NCI-H510A treated with DMSO at 0.1 percent for 48 hours (cell line): ENCODE measurements at places on chromosomes 16 and 17.

DNA sequence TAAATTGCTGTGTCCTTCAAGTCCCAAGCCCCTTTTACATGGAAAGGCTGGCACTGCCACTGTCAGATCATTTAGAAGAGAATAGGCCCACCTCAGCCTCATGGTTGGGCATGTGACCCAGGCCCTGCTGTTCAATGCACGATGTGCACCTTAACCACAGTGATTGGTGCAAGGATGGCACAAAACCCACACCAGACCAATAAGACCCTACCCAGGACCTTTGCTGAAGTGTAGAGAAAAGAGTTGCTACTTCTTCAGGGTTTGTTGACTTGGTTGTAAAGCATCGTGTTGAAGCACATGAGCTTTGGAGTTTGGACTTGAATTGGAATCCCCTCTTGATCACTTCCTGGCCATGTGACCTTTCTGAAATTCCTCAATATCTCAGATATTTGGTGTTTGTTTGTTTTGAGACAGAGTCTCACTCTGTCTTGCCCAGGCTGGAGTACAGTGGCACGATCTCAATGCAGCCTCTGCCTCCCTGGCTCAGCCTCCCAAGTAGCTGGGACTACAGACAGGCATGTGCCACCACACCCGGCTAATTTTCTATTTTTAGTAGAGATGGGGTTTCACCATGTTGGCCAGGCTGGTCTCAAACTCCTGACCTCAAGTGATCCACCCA, 24.8 kb downstream of the DNAJA2 start:
- DNase-seq = no peak

- DNase-seq = no peak
These were observed at the start of gene CACNG1 for GRCh38 chr17:67044016-67044772. Gene CACNG1 (plus strand): TSS chr17:67044554. CDS start chr17:67044661, 107 bp downstream.

DNA sequence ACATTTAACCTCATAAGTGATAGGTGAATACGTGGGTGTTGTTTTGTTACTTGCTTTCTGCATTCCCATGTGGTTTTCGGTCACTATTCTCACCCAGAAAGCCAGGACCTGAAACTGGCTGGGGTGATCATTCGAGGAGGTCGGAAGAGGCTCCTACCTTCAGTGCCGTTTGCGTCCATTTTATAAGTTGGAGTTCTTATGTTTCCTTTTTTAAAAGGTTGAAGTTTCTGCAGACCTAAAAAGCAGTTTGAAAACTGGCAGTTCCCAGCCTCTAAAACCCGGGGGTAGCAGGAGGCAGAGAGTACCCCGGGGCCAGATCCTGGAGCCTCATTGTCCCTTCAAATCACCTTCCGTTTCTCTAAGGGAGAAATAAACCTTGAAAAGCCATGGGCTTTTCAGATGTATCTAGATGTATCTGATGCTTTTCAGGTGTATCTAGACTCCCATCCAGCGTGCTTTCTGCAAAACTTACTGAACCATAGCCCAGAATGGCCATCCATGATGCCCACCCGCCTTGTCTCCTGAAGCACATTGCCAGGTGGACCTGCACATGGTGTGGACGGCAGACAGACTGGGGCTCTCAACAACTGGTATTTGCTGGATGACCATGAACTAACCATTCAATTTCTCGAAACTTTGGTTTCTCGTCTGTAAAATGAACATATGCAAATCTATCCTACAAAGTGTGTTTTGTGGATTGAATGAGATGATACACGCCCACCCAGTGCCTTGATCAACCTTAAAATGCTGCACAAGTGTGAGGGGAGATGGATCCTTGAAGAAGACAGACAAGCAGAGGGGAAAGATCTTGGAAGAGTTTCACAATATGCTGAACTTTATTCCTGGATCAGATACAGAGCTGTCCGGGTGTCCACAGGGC, 1.3 kb downstream of the NLRC5 start:
- no peak for DNase-seq

- DNase-seq = peak; percentile 72
These were observed 80.3 kb downstream of the TNRC6C start for GRCh38 chr17:78038748-78039288.

DNA sequence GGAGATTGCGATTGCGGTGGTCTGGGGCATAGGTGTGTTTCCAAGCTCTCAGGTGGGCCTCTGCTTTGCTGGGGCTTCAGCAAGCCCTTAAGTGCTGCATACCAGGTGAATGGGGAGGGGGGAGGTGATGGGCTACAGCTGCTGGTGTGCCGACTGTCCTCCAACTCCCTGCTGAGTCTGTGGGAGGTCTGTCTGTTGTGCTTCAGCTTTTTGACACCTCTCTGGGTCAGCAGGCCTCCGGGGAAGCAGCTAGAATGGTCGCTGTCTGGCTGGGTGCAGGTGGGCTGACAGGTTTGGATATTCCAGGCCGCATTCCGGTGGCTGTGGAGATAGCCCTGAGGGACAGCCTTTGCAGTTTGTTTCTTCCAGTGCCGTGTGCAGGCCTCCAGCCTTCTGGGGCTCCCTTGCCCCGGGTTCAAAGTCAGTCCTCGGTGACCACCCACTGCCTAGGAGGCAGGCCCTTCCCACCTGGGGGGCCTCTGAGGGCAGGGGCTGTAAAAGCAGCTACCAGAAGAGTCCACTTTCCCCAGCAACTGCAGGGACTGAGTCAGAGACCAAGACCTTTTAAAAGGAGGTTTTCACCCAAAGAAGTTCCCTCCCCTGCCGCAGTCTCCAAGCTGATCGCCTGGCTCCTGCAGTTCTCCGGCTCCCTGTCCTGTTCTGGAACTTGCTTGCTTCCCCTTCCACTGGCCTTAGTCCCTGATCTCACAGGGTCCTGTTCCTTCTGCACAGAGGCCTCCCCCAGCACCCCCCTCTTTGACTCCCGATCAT, 2.0 kb upstream of the TTYH2 start:
- DNase-seq = no peak

DNA sequence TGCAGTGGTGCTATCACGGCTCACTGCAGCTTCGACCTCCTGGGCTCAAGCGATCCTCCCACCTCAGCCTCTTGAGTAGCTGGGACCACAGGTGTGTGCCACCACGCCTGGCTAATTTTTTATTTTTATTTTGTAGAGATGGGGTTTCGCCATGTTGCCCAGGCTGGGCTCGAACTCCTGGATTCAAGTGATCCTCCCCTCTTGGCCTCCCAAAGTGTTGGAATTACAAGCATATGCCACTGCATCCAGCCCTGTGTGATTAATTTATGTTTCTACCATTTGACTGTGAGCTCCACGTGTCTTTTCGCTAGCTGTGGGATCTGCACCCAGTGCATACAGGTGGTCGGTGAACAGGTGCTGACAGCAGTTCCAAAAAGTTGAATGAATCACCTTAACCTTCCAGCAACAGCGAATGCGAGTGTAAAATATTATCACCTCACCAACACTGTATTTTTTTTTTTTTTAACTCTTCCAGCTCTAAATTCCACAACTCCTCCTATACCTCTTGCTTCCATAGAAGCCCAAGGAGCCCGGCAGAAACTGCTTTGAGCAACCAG, 484 bp upstream of the NUDT7 start:
- DNase-seq = no peak

DNA sequence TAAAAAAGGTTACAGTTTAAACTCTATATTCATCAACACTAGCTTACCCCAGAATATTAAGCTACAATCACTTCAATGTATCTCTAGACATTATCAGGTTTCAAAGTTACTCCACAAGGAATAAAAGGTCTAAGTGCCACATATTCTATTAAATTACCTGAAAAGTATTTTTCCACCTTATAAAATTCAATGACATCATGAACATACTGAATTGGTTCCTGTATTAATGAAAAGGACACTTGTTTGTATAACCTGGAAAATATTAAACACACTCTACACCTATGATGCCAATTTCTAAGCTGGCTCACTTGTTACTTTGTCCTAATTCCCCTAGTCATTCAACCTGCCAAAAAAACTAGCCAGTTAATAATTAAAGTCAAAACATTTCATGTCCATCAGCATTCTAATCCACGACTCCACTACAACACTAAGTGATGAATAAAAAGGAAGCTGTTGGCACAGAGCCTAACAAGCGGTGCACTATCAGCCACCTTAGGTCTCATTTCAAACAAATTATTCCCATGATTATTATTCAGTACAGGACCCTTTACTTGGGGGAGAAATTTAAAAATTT, 12.2 kb downstream of the MED13 start:
- DNase-seq = no peak

GRCh38 chr16:84841787-84842300, 22.1 kb downstream of the CRISPLD2 start:
- DNase-seq = peak; percentile 92

GRCh38 chr16:71467810-71468209, 5.8 kb upstream of the ZNF23 start:
- no peak for DNase-seq

DNA sequence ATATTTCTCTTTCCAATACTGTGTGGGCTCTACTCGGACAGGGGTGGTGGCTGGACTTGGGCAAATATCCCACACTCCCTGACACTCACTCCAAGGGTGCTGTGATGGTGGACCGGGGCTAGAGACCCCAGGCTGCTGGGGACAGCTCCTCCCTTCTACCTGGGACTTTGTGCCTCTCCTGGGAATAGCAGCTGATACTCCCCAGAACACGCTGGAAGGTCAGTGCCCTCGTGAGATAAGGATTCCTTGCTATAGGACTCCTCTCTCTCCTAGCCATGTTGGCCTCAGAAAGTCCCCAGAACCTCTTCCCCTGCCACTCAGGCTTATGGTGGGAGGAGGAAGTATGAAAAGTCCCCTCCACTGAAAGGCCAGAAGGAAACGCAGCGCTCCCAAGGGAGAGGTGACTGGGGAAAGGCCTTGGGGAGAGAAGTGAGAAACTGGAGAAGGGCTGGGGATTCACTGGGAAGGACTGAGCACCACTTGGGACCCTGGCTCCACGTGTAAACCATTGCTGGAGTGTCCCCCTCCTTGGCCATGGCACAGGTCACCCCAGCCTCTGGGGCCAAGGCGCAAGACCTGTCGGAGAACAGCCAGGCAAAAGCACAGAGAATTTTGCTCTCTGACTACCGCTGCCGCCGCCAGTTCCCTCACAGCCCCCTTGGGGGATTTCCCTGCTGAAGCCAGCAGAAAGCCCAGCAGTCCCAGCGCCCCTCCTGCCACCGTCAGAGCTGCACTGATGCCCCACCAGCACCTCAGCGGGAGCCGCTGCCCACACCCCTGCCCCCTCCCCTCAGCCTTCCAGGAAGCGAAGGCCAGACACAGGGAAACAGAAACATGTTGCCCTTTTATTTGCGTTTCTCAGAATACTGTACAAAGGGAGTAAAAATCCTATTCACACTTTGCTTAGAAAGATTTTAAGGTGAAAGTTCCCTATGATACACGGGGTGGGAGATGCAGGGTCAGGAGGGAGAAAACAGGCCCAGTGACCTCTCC, 2.1 kb upstream of the GSDMB start:
- DNase-seq = no peak

GRCh38 chr17:34895383-34895782, 65.9 kb downstream of the CCT6B start:
- no peak for DNase-seq

DNA sequence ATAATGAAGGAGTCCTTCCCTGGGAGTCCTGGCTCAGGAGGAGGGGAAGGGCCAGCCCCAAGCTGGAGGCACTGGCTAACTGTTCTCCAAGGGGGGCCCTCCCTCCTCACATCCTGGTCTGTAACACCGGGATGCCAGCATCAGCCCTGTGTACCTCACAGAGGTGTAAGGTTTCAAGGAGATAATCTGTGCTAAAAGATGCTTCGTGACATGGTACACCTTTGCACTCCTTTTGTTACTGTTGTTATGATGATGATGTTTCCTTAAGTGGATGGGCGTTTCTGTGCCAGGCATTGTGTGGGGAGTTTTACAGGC, 236.7 kb upstream of the TNRC6C start:
- DNase-seq = peak; percentile 66

DNA sequence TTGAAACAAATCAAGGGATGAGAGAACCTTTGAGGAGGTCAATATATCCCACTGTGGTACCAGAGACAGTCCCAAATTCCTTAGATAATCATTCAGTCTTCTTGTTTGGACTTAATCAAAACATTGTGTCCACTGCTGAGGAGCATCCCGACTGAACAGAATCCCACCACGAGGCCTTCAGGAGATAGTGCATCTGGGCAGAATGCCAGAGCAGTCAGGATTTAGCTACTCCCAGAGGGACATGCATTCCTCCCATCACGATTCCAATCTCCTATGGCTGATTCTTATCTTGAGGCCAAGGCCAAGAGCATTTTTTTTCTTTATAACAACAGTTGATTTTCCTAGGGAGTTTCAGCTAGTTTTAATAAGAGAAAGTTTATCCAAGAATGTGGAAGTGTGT, 87.4 kb upstream of the COX10 start:
- DNase-seq = no peak

DNA sequence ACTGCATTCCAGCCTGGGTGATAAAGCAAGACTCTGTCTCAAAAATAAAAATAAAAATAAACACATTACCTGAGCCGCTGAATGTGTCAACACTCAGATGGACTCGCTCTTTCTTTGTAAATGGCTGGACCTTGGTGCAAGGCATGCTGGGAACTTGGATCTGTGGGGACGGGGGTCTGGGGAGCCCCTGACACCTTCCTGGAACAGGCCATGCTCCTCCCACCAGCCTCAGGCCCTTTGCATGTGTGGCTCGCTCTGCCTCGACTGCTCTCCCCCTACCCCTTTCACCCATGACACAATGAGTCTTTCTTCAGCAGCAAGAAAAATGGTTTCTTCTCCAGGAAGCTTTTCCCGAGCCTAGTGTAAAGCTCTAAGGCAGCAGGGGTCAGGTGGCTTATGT, 94.0 kb upstream of the CDH5 start:
- no peak for DNase-seq

DNA sequence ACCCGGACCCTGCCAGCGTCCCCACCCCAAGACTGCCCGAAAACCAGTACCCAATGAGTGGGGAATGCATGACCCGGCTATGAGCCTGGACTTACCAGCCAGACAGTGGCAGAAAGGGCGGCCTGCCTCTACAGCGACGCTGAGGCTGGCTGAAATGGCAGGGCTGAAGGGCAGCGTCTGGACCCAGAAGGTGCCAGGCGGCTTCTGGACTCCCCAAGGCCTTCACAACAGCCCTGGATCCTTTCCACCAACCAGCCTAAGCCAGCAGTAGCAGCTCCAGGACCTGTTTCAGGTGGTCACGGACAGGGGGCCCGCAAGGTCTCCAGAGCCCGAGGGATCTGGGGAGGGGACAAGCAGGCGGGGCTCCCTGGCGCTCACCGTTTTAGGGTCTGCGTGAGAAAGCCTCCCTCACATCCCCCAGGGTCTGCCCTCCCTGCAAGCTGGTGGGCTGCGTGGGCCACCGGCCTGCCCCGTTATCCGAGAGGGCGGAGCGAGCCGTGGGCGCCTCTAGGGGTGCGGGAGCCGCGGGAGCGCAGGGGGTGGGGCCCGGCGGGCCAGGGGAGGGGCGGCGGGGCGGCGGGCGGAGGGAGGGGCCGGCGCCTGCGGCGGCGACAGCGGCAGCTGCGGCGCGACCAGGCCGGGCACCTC, at the start of gene RIPOR1:
Gene RIPOR1 (plus strand): TSS at position 608 of the 648 bp plus-strand sequence. CDS start 9,618 bp downstream, outside the sequence.
- peak; percentile 11 for DNase-seq

DNA sequence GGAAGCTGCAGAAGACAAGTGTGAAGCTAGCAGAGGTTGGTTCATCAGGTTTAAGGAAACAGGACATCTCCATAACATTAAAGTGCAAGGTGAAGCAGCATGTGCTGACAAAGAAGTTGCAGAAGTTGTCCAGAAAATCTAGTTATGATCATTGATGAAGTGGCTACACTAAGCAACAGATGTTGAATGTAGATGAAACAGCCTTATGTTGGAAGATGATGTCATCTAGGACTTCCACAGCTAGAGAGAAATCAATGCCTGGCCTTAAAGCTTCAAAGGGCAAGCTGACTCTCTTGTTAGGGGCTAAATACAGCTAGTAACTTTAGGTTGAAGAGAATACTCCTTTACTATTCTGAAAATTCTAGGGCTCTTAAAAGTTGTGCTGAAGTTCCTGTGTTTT, 340.2 kb upstream of the SOX9 start:
- DNase-seq = no peak

- DNase-seq = peak; percentile 64
These were observed 21.8 kb downstream of the DRC3 start for GRCh38 chr17:17994271-17995069.
